Central memory CD8-positive, alpha-beta T cell (primary cell): ENCODE measurements at places on chromosomes 2 and 18.
A peak's percentile ranks its signal among the peaks of the same experiment; 100 is the strongest.

DNA sequence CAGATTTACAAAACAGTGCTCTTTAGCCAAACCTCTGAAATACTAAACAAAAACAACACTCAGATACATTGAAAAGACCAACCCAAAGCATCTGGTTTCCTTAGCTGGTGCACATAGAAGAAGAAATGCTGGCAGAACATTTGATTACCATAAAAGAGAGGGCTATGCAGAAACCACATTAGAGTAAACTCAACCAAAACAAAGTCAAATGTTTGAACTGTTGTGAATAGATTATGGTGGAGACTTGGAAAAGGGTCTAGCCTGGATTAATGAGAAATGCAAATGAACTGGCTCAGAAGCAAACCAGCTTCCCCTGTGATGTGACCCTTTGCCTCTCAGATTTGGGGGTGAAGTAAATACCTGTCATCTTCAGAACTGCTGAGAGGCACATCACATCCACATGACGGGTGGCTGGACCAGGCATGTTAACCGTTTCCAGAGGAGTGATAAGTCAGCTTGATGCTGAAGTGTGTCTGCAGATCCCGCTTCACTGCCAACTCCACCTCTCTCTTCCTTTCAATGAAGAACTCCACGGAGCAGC lies 153.0 kb downstream of the NRP2 start:
- DNase-seq = no peak
- H3K36me3 ChIP-seq = no peaks in the 10 kb centered on the region
- no peak overlapping the region for H3K4me3 ChIP-seq

DNA sequence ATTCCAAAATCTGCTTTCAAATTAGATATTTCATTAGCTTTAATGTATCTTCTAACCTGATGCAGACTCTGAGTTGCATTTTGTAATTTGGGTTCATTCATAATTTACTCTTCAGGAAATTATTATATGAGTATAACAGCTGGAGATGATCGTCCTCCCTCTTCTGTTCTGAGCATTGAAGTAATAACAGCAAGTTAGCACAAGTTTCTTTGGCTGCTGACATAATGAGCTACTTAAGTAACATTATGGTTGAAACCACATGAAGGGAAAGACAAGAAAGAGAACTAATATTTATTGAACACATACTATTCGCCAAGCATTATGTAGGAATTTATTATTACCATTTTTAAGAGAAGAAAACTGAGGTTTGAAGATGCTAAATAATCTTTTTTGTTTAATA lies 75.1 kb downstream of the CPO start:
- peaks cover 28% of the 10 kb centered on the region for H3K27me3 ChIP-seq
- no peak for DNase-seq
- no peak overlapping the region for H3K4me3 ChIP-seq

DNA sequence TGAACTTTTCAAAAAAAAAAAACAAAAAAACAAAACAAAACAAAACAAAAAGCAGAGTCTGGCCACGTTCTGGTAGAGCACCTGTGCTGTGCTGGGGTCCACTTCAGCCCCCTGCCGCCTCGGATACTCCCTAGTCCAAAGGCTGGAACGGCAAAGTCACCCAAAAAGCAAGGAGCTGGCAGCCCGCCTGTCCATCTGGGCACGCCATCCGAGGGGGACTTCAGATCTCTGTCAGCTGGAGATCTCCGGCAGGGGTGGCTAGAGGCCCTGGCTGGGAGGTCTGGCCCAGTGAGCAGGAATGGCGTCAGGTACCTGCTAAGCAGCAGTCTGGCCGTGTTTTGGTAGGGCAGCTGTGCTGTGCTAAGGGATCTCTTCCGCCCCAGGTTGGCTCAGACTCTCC lies 152.3 kb upstream of the ZNF516 start:
- H3K4me3 ChIP-seq = no peak overlapping the region

GRCh38 chr2:62379566-62379965 lies 126.4 kb downstream of the TMEM17 start:
- no peaks in the 10 kb centered on the region for H3K4me1 ChIP-seq
- peaks cover 2% of the 10 kb centered on the region for H3K36me3 ChIP-seq
- H3K27ac ChIP-seq = no peak overlapping the region

- no peaks in the 10 kb centered on the region for H3K27me3 ChIP-seq
- H3K36me3 ChIP-seq = no peaks in the 10 kb centered on the region
- H3K27ac ChIP-seq = peak overlapping the region; percentile 82
- no peak for DNase-seq
These were observed 44.4 kb downstream of the MAP4K4 start for GRCh38 chr2:101741775-101742520.

- H3K27me3 ChIP-seq = no peaks in the 10 kb centered on the region
- H3K36me3 ChIP-seq = no peaks in the 10 kb centered on the region
- no peaks in the 10 kb centered on the region for H3K4me1 ChIP-seq
- H3K4me3 ChIP-seq = no peak overlapping the region
These were observed 206.5 kb downstream of the SOX11 start for GRCh38 chr2:5898667-5899066.

- H3K4me3 ChIP-seq = no peak overlapping the region
- H3K36me3 ChIP-seq = no peaks in the 10 kb centered on the region
- H3K4me1 ChIP-seq = no peaks in the 10 kb centered on the region
- DNase-seq = no peak
These were observed 187.9 kb downstream of the NEDD4L start for GRCh38 chr18:58231930-58232329.

GRCh38 chr2:190653931-190654330 lies 5.0 kb downstream of the NAB1 start:
- DNase-seq = no peak
- H3K27ac ChIP-seq = no peak overlapping the region
- H3K4me3 ChIP-seq = no peak overlapping the region
- peaks cover 10% of the 10 kb centered on the region for H3K36me3 ChIP-seq
- H3K4me1 ChIP-seq = peaks cover 37% of the 10 kb centered on the region

DNA sequence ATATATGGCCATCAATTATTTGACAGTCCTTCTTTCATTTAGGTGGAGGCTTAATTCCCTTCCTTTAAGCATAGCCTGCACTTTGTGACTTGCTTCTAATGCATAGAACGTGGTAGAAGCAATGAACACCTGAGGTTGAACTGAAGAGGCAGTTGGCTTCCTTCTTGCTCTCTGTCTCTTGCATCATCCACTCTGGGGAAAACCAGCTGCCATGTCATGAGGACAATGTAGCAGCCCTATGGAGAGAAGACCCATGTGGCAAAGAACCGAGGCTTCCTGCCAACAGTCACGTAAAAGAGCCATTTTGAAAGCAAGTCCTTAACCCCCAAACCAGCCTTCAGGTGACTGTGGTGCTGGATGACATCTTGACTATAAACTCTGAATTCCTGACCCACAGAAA lies 46.8 kb downstream of the ATOH8 start:
- no peak overlapping the region for H3K4me3 ChIP-seq
- H3K27me3 ChIP-seq = peaks cover 57% of the 10 kb centered on the region
- H3K27ac ChIP-seq = no peak overlapping the region

DNA sequence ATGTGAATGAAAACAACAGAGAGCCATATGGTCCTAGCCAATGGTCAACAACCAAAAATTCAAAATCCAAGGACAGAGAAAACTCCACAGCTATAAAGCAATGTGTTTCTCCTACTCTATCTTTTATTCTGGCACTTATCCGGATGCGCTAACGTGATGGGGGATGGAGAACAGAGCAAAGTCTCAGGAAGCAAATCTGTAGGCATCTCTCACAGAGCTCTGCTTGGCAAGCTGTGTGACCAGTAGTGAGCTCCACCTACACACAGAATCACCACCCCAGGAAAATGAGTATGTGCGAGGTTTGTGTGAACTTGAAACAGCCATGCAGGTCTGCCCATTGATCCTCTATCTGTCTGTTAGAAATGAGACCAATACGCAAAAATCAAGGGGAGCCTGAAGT lies 584.3 kb downstream of the BCL11A start:
- H3K27ac ChIP-seq = no peak overlapping the region
- no peaks in the 10 kb centered on the region for H3K27me3 ChIP-seq
- peaks cover 4% of the 10 kb centered on the region for H3K36me3 ChIP-seq
- H3K4me3 ChIP-seq = no peak overlapping the region

GRCh38 chr2:37543999-37544557 lies 127.4 kb downstream of the CDC42EP3 start:
- no peak for DNase-seq
- no peaks in the 10 kb centered on the region for H3K36me3 ChIP-seq
- H3K27ac ChIP-seq = no peak overlapping the region
- H3K27me3 ChIP-seq = peaks cover 8% of the 10 kb centered on the region
- peaks cover 11% of the 10 kb centered on the region for H3K4me1 ChIP-seq

DNA sequence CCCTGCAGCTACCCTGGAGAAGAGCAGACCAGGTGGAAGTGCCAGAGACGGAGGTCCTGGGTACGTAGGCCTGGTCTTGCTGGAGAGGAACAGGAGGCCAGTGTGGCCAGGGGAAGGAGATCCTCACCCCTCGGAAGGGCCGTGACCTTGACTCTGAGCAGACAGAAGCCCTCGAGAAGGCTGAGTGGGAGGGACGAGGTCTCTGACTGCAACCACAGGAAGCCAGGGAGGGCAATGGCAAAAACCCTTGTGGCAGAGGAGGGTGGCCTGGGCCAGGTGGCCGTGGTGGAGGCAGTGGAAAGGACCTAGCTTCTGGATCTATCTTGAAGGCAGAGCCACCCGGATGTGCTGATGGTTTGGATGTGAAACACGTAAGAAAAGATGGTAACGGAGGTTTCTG lies 28.1 kb downstream of the THAP4 start:
- H3K27me3 ChIP-seq = no peaks in the 10 kb centered on the region
- DNase-seq = no peak
- H3K4me1 ChIP-seq = peaks cover 27% of the 10 kb centered on the region
